ENCODE measurements at places on chromosomes 4 and X.

DNA sequence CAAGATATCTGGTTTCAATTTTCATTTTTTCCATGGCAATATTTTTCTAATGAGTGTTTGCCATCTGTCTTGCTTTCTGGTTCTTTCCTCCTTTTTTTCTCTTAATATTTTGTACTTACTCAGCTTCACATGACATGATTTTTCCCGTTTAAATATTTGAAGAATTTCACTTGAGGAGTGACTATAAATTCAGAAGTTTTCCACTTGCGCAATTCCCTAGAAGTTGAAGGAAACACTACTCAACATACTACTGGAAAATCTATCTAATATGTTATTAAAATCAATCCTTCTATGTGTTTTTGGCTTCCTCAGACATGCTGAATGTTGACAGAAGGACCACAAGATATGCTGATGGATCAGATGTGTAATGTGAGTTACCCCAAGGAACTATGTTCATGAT lies 36.8 kb upstream of the BANK1 start:
- no peak for DNase-seq

DNA sequence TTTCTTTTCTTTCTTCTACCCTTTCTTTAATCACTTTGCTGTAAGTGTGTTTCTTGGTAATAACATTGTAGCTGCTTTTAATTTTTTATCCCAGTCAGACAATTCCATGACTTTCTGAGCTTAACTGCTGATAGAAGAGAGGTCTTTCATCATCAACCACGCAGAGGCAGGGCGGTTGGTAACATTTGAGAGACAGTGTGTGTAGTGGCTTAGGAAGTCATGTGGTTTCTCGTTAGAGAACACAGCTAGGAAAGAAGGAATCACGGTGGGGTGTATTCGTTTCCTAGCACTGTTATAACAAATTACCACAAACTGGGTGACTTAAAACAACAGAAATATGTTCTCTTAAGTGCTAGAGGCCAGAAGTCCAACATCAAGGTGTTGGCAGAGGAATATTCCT lies 11.5 kb downstream of the PRPS2 start:
- DNase-seq, result no peak

DNA sequence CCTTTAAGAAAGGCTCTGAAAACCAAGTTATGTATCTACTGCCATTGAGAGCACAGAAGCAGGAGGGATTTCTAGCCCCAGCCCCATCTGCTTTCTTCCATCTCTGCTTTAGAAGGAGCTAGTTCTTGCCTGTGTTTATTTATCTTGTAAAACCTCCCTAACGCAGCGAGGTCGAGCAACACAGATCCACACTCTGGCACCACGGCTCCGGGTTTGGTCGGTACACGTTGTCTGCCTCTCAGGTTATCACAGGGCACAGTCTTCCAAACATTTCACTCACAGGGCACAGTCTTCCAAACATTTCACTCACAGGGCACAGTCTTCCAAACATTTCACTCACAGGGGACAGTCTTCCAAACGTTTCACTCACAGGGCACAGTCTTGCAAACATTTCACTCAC lies 69.7 kb upstream of the TLR3 start:
- DNase-seq, result peak; percentile 76

- DNase-seq, result no peak
Observed at GRCh38 chr4:15691346-15692135, 9.9 kb downstream of the FAM200B start.

DNA sequence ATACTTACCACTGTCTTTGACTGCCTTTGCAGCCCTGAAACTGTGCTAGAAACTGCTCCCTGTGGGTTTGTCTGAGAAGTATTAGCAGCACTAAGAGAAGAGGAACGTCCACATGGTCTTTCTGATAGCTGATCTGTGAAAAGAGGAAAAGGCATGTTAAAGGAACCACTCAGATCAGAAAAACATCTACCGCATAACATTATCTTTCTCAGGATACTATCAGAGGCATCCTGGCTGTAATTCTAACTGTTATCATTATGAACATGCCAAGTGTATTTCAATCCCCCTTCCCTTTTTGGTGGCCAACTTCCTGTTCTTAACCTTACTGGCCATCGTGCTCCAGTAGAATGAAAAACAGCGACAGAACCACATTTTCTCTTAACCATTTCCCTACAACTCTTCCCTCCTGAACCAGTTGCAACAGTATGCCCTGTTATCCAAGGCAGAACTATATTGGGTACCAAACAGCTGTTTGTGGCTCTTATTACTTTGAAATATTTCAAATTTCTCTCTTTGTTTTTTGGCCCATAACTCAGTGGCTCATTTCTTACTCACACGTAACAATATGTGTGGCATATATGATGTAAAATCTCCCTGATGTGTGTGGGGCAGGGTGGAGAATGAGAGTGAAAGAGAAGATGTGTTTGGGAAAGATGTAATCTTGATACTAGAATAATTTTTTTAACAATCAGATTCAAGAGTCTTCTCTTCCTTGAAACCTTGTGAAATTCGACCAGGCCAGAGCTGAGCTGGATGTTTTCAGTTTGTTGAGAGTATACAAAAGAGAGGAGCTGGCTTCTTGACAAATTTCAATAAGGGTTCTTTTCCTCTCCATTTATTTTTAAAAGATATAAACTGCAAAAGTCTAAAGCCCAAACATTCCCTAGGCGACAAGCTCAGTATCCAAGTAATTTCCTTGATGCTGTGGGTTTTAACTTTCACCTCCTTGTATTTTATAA lies 35.2 kb downstream of the ARHGEF6 start:
- DNase-seq, result no peak

- DNase-seq, result no peak
Observed at GRCh38 chr4:97262769-97263168, 880.5 kb downstream of the STPG2 start.

- DNase-seq, result no peak
Observed at GRCh38 chr4:1344696-1345095, 2.3 kb upstream of the UVSSA start.

GRCh38 chr4:145881576-145881975 lies 57.0 kb downstream of the ZNF827 start:
- DNase-seq, result no peak

DNA sequence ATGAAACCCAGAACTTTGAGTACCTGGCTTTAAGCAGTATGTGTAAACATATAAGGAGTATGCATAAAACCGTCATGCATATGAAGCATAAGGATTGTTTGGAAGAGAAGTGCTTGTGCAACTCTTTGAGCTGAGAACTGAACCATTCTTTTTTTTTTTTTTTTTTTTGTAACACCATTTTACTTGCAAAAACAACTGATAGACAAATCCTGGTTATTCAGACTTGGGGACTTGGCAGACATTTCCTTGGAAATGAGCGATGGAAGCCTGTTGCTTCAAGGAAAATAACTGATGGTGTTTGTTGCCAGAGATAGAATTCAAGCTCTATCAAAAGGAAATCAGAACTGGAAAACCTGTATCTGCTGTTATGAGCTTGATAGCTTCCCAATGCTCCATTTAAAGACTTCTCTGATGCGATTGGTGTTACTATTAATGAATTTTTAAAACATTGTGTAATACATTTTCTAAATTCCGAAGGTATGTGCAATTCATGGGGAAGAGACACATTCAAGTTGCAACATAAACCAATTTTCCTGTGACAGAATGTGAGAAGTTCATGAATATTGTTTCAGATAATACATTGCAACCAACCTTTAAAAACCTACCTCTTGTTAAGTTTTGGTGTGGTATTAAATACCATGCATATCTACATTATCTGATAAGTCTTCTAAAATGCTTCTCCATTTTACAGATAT lies 47.0 kb upstream of the FAT1 start:
- no peak for DNase-seq

DNA sequence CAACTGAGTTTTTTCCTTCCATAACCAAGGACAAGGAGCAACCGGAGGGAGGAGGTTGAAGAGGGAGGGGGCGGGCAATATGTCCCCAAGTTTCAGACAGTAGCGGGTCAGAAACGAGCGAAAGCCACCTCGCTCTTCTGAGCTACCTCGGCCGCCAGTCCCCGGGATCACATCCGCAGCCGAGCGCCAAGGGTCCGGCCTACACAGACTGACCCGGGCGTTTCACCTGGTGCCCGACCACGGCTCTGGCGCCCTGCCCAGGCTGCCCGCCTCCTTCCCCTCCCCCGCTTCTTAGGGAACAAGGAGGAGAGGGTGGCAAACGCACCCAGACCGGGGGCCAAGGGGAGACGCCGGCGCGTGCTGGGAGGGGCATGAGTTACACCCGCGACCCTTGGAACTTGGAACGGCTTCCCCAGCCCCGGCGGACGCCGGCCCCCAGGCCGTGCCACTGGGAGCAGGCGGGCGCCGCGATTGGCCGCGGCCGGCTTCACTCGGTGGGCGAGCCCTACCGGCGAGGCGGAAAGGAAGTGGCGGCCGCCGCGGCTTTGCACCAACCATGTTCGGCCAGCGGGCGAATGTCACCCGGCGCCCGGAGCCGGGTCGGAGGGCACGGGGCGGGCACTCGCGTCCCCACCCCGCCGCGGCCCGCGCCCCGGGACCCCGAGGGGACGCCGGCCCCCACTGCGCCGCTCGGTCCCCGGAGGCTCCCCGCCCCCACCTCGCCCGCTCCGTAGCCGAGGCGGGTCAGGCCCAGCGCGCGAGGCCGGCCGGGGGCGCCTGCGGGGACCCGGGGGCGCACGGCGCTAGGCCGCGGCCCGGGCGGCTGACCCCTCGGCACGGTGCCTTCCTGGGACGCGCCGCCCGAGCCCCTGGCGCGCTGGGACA lies 1.5 kb downstream of the IRF2 start:
- DNase-seq, result peak; percentile 94

DNA sequence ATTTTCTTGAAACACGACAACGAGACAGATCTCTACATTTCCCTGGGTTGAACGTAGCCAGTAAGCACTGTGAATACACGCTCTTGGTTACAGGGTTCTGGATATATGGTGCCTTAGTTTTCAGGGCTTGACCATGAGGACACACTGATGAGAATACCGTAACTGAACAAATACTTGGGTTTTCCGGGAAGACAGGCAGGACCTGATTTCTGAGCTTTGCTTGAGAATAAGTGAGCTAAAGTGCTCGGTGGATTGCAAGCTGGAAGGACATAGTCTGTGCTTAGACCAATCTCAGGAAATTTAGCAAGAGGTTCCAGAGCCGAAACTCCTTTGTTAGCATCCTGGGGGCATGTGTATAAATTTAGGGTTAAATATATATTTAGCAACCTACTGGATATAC lies 876 bp upstream of the TACR3 start:
- DNase-seq, result no peak

GRCh38 chr4:35938936-35939335 lies 305.4 kb downstream of the ARAP2 start:
- no peak for DNase-seq

- DNase-seq, result no peak
Observed at GRCh38 chrX:48558271-48558670, 16.0 kb upstream of the RBM3 start.

DNA sequence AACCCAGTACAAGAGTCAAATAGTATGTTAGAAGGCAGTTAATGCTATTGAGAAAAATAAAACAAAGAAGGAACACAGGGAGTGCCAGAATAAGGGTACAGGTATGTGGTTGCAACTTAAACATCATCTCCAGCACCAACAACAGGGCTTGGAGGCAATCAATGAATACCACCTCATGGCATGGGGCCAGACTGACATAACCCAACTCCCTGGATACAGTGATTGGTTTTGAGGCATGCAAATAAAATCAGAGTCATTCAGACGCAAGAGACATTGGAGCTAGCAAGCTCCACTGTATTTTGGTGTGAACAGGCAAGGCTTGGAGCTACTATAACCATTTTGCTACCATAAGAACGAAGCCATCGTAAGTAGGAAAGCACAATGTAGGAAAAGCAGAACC lies 56.7 kb downstream of the PPP3CA start:
- DNase-seq, result no peak
